ENCODE measurements at places on chromosomes 2 and 18. TPM values are rescaled to one million over a fixed set of nuclear protein-coding genes. Genes with fewer than 3 reads are reported as not detected.

The CCDC150 gene
- 0.31 TPM for polyA plus RNA-seq

The MEP1B gene
- not detected for polyA plus RNA-seq

The BBS5 gene
- polyA plus RNA-seq, result 5.5 TPM

The CREG2 gene
- polyA plus RNA-seq, result 0.06 TPM

The EML6 gene
- 1.3 TPM for polyA plus RNA-seq

The C1QL2 gene
- not detected for polyA plus RNA-seq
